NCI-H1048 (cell line): ENCODE measurements at places on chromosomes 2 and 18.

DNA sequence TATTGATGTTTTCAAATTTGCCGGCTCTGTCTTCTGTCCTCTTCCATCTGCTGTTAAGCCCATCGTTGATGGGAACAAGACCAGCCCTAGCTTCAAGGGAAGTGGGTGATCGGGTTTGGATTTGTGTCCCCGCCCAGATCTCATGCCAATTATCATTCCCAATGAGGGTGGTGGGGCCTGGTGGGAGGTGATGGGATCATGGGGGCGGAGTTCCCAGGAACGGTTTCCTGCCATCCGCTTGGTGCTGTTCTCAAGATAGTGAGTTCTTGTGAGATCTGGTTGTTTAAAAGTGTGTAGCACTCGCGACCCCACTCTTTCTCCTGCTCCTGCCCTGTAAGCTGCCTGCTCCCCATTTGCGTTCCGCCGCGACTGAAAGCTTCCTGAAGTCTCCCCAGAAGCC lies 9.5 kb downstream of the ASB18 start:
- no peak for DNase-seq

GRCh38 chr2:172350839-172351479 lies 76.4 kb upstream of the ITGA6 start:
- no peak for DNase-seq

GRCh38 chr2:230326453-230327417 lies at the start of gene SP140L:
Gene SP140L, plus strand, starts transcription at chr2:230327193. Its CDS starts 77 bp downstream, at chr2:230327270.
- no peak for DNase-seq

DNA sequence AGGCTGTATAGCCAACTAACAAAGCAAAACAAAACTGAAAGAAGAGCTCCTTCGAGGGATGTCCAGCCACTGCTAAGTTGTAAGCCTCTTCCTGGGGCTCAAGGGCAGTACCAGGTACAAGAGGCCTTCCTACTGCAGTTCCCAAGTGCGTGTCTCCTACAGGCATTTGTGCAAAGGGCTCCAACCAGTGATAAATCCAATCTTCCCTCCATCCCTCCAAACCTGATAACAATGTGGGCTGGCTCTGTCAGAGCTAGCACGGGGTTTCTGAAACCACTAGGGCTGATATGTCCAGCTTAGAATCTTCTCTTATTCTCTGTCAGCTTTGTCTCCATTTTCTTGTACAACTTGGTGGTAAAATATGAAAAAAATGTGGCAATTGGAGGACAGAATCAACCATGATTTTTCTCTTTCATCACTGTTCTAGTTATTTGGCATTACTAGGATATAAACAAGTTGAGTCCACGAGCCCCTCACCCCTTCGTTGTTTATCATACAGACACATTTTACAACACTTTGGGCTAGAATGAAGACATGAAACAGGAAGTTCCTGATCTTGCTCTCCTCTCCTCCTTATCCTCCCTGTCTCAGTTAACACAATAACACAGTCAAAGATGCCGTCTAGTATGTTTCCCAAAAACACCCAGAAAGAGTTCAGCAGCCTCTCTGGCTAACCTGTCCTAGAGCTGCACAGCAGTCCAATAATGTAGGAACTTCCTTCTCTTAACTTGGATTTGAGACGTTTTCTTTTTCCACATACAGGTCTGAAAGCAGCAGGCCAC lies 35.4 kb upstream of the WIPF1 start:
- DNase-seq, result no peak

DNA sequence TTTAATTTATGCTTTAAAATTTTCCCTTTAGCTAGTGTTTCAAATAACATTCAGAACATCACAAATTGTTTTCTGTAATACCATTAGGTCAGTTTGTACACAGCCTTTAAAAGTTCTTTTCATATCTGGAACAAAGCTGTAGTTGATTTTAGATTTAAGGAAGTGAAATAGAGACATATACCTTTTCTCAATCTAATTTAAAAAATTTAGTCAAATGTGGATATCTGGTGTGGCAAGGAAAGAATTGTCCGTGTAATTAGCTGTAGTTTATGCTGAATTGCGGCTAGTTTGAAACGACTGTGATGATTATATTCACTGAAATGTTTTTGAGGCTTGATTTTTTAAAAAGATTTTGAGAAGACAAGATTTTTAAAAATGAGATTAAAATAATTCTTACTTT lies 59.9 kb downstream of the EML6 start:
- DNase-seq, result no peak

- DNase-seq, result no peak
Measured at GRCh38 chr2:239648607-239649006, 247.8 kb upstream of the HDAC4 start.
